ENCODE measurements at places on chromosomes 2 and 18.

- no peak for DNase-seq
Observed at GRCh38 chr18:45039376-45039775, 358.7 kb downstream of the SETBP1 start.

- DNase-seq, result no peak
Observed at GRCh38 chr2:195967336-195967735, 101.3 kb downstream of the DNAH7 start.

DNA sequence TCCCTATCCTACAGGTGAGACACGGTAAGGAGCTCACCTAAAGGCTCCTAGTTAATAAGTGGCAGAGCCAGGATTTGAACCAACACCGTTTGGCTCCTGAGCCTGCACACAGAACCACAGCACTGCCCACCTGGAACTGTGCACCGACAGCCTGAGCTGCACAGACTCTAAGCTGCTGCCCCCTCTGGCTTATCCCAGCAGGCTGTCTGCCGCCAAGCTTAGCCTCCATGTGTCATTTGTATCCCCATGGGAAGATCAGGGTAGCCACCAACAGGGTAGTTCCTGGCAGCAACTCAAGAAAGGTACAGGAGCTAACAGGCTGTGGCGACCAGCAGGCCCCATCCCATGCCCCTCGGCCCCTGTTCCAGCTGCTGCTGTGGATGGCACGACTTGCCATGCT is 135.7 kb downstream of the LRRC30 start:
- DNase-seq, result no peak

DNA sequence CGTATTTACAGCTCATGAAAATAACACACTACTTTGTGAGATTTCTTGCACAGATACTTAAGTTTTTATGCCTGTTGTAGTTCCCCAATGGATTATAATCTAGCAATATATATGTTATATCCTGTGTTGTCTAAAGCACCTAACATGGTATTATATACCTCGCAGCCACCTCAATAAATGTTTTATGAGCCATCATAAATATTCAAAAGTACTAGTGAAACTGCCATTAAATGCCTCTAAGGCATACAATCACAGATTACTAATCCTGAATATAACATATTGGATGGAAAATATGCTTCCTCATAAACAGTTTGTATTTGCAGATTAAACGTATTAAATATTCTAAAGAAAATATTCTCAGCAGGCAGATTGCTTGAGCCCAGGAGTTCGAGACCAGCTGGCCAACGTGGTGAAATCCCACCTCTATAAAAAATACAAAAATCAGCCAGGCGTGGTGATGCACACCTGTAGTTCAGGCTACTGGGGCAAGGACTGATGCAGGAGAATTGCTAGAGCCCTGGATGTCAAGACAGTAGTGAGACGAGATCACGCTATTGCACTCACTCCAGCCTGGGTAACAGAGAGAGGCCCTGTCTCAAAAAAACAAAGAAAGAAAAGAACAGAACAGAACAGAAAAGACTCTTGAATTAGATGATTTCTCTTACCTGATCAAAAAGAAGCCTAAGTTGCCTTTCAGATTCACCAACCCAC is 64.1 kb downstream of the ATAD2B start:
- DNase-seq, result no peak

DNA sequence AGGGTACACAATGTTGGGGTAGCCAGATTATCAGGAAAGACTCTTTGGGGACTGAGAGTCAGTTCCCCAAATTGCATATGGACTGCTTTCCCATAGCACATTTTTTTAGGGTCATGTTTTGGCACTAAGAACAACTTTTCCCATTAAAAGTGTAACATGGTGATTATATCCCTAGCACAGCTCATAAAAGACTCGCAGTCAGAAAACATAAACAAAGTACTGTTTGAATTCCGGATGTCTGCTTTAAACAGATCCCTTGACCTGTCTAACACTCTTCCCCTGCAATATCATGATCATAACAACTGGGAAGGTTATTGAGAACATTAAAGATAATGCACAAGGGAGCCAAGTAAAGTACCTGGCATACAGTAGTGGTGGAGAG is 262.2 kb downstream of the ASXL3 start:
- DNase-seq, result no peak

DNA sequence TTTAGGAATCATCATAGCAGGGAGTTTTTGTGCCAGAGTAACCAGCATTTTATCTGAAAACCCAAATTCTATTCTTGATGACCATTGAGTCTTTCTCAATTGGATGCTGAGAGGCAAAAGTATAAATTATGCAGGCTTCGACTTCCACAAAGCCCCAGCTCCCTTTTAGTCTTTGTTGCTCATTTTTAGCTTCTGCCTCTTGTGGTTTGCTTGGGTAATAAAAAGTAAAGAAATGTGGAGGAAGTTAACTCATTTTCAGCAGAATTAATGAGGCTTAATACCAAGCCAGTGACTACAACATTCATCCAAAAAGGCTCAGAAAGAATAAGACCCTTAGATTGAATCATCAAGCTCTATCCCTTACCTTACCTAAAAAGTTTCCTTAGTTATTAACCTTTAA is 18.6 kb downstream of the ERMN start:
- DNase-seq, result no peak

DNA sequence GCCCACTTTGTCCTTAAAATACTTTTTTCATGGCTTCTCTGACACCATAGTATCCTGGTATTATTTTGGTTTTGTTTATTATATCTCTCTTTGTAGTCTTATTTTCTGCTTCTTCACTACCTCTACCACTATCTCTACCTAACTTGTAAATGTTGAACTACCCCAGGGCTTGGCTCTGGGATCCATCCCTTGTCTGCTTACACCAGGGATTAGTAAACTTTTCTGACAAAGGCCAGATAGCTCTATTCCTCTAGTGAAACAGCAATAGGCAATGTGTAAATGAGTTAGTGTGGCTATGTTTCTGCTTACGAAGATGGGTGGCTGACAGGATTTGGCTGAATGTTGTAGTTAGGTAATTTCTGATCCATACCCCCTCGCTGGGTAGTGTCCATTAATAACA is 76.8 kb downstream of the ZNF407 start:
- no peak for DNase-seq
